ENCODE measurements at places on chromosomes 1 and 21. TPM values are rescaled to one million over a fixed set of nuclear protein-coding genes. Genes with fewer than 3 reads are reported as not detected.

DNA sequence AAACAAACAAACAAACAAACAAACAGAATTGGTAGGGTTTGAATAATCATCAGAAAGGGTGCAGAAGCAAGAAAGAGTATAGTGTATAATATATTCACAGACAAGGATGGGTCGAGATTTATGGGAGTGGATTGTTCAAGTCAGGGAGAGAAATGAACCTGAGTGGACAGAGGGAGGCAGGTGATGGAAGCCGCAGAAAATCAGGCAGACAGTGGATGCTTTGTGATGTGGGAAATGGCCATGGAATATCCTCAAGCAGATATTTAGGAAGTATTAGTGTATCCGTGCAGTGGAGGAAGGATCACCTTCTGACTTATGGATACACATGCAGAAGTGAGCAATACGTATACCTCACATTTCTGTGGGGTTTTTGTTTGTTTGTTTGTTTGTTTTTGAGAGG lies 14.0 kb upstream of the SLC45A1 start:
- no peak overlapping the region for H3K27ac ChIP-seq
- no peak for DNase-seq
- peaks cover 13% of the 10 kb centered on the region for H3K27me3 ChIP-seq
- no peaks in the 10 kb centered on the region for H3K36me3 ChIP-seq
- no peaks in the 10 kb centered on the region for H3K4me1 ChIP-seq
- H3K4me3 ChIP-seq, result no peak overlapping the region

DNA sequence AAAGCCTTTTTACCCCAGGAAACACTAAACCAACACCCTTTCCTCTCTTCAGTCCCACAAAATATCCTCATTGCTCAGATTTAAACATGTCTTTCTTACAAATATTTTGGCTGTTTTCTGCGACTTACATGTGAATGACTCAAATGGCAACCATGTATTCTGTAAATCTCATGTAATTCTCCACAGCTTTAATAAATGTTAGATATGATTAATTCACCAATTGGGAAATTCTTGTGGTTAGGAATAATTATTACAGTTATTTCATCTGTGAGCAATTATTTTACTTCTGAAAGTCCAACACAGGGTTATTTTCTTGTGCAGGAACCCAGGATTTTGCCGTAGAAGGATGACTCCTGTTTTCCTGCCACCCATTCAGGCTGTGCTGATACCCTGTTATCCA lies 431.5 kb downstream of the LMO4 start:
- H3K4me1 ChIP-seq, result peaks cover 6% of the 10 kb centered on the region
- H3K36me3 ChIP-seq, result no peaks in the 10 kb centered on the region
- no peak overlapping the region for H3K27ac ChIP-seq
- no peak for DNase-seq
- H3K27me3 ChIP-seq, result no peaks in the 10 kb centered on the region

GRCh38 chr1:116412898-116413297 lies 39.9 kb downstream of the ATP1A1 start:
- no peak for DNase-seq
- H3K36me3 ChIP-seq, result no peaks in the 10 kb centered on the region
- no peak overlapping the region for H3K27ac ChIP-seq
- H3K4me1 ChIP-seq, result peaks cover 18% of the 10 kb centered on the region
- no peaks in the 10 kb centered on the region for H3K27me3 ChIP-seq
- H3K4me3 ChIP-seq, result no peak overlapping the region

DNA sequence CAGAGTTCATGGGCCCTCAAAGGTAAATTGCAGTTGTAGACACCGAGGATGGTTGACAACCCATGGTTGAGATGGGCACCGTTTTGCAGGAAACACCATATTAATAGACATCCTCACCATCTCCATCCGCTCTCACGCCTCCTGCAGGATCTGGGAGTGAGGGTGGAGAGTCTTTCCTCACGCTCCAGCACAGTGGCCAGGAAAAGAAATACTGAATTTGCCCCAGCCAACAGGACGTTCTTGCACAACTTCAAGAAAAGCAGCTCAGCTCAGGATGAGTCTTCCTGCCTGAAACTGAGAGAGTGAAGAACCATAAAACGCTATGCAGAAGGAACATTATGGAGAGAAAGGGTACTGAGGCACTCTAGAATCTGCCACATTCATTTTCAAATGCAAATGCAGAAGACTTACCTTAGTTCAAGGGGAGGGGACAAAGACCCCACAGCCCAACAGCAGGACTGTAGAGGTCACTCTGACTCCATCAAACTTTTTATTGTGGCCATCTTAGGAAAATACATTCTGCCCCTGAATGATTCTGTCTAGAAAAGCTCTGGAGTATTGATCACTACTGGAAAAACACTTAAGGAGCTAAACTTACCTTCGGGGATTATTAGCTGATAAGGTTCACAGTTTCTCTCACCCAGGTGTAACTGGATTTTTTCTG lies 9.3 kb downstream of the SLAMF8 start:
- H3K27ac ChIP-seq, result no peak overlapping the region
- H3K4me3 ChIP-seq, result no peak overlapping the region
- peaks cover 48% of the 10 kb centered on the region for H3K36me3 ChIP-seq
- no peaks in the 10 kb centered on the region for H3K27me3 ChIP-seq

DNA sequence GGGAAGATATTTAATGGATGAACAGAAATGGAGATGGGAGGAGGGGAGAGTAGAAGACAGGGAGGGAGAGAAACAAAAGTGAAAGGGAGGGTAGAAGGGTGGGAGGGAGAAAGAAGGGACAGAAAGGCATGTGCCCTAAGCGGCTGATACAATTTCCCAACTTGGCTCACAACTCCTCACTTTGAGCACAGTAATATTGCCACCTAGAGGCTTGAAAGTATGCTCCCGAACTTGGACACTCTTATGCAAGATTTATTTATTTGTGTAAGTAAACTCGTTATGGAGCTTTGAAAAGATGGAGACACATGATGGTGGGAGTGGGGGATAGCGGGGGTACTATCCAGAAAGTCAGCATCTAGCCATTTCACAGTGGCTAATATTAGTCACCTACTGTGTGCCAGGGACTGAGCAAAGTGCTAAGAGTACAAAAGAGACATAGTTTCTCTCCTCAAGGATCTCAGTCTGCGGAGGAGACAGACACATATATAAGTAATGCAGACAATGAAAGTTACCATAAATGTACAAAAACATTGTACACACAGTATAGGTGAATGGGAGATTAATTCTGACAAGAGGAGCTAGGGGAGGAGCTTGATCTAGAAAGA lies 189.7 kb downstream of the SEC16B start:
- no peak for DNase-seq
- H3K27ac ChIP-seq, result no peak overlapping the region
- H3K4me3 ChIP-seq, result no peak overlapping the region
- no peaks in the 10 kb centered on the region for H3K27me3 ChIP-seq
- no peaks in the 10 kb centered on the region for H3K4me1 ChIP-seq

DNA sequence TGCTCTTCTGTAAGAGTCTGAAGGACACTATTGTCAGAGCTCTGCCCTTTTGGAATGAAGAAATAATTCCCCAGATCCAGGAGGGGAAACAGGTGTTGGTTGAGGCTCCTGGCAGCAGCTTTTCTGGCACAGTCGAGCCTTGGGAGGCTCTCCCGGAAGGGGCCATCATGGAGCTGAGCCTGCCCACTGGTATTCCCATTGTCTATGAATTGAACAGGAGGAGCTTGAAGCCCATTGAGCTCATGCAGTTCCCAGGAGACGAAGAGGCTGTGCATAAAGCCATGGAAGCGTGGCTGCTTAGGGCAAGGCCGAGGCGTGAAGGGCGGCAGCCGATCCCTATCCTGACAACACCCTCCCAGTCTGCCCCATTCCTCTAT lies 26.6 kb downstream of the UBE4B start:
- no peak for DNase-seq
- H3K36me3 ChIP-seq, result peaks cover 34% of the 10 kb centered on the region
- no peaks in the 10 kb centered on the region for H3K27me3 ChIP-seq

DNA sequence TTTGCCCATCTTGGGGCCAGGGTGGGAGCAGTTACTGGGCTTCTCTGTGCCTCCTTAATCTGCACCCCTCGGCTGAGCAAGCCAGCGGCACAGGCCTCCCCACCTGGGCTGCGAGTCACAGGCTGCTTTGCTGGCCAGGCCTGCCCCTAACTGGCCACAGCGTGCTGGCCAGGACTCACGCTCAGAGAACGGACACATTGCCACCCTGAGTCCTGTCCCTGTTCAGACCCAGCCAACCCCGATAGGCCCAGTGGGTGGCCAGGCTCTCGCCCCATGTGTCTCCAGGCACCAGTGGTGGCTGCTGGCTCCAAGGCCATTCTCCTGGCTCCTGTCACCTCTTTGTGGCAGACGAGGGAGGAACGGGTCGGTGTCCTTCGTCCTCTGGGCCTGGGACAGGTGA lies 61.3 kb downstream of the MORN1 start:
- no peaks in the 10 kb centered on the region for H3K27me3 ChIP-seq
- DNase-seq, result no peak
- no peak overlapping the region for H3K4me3 ChIP-seq
- no peaks in the 10 kb centered on the region for H3K36me3 ChIP-seq
- H3K4me1 ChIP-seq, result no peaks in the 10 kb centered on the region

DNA sequence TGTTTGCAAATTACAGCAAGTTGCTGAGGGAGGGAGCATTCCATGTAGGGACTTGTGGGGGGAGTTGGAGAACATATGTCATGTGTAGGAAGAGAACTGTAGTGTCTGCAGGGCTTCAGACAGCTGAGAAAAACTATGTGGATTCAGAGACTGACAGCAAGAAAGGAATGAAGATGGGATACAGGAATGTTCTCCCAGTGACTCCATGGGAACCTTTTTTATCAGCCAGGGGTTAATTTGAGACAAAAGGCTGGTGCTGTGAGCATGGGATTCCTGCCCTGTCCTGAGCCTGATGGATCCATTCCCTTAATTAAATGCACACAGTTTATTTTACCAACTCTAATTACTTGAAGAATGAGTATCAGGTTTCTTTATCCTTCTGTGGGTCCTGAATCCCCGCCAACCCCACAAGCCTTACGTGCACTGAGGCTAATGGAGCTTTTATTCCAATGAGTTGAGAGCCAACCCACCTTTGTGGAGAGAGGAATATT lies 26.5 kb upstream of the PLXNA2 start:
- H3K4me1 ChIP-seq, result no peaks in the 10 kb centered on the region
- no peak overlapping the region for H3K27ac ChIP-seq
- no peaks in the 10 kb centered on the region for H3K36me3 ChIP-seq
- H3K27me3 ChIP-seq, result no peaks in the 10 kb centered on the region

DNA sequence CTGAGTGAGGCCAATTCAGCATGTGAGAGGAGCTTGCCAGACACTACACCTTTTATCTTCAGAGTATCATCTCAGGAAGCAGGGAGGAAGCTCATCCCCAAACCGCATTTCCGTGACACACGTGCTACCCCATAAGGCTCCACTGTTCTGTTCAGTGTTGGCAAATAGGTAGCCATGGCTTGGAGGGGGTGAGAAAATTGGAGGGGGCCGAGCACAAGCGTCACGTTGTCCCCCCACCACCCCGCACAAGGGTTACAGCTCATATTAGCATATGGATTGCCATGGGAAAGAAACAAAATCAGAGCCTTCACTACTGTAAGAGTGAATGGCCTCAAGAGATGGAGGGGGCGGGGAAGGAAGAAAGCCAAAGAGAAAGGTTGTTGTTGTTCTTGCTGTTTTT lies 46.7 kb downstream of the OLIG1 start:
- DNase-seq, result no peak
- H3K27ac ChIP-seq, result no peak overlapping the region
- no peaks in the 10 kb centered on the region for H3K36me3 ChIP-seq
- H3K4me3 ChIP-seq, result no peak overlapping the region

GRCh38 chr1:232378266-232379062 lies 251.5 kb downstream of the SIPA1L2 start:
- H3K4me1 ChIP-seq, result no peaks in the 10 kb centered on the region
- no peak overlapping the region for H3K27ac ChIP-seq
- DNase-seq, result no peak
- no peak overlapping the region for H3K4me3 ChIP-seq
- H3K27me3 ChIP-seq, result no peaks in the 10 kb centered on the region
- no peaks in the 10 kb centered on the region for H3K36me3 ChIP-seq

- H3K36me3 ChIP-seq, result no peaks in the 10 kb centered on the region
- H3K27me3 ChIP-seq, result no peaks in the 10 kb centered on the region
- H3K4me3 ChIP-seq, result no peak overlapping the region
- peaks cover 45% of the 10 kb centered on the region for H3K4me1 ChIP-seq
- no peak for DNase-seq
Measured at GRCh38 chr21:33205476-33205875, 24.3 kb upstream of the IFNAR2 start.

DNA sequence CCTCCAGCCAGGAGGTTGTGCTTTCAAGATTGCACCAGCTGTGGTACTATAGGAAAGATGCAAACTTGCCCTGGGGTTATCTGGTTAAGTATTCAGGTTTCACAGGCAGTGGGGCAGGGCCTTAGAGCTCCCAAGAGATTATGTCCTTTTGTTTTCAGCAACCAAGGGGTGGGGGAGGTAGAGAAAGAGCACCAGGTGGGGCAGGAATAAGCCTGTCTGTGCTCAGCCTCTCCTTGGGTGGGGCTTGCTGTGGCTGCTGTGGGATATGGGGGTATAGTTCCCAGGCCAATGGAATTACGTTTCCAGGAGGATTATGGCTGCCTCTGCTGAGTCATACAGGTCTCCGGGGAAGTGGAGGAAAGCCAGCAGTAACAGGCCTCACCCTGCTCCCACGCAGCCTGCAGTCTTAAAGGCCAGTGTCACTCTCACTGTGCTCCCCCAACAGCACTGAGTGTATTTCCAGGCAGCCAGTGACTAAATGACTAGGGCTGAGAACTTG lies 508.6 kb downstream of the RWDD3 start:
- no peak overlapping the region for H3K27ac ChIP-seq
- no peaks in the 10 kb centered on the region for H3K4me1 ChIP-seq
- no peak for DNase-seq
- no peaks in the 10 kb centered on the region for H3K27me3 ChIP-seq
- no peak overlapping the region for H3K4me3 ChIP-seq

DNA sequence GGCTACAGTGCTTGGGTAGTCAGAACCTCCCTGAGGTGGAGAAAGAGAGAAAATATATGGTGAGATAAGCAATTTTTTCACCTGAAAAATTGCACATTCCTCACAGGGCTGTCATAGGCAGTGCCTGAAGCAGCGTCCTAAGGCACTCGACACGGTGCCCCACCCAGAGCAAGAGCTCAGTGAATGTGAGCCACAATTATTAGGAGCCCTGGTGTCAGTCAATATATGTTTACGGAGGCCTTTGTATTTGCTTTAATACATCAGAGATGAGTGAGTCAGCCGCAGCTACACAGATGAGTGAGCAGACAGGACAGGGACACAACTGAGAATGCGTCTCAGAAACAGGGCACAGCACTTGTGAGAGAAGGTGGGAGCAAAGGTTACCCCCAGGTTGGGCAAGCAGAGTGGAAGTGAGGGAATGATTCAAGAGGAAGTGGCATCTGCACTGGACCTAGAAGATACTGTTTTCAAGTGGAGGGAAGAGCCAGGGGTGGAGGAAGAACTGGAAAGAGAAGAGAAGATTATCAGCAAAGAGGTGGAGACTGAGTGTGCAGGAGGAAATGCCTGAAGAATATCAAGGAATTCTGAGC lies 5.2 kb upstream of the PIGC start:
- H3K27ac ChIP-seq, result no peak overlapping the region
- no peak overlapping the region for H3K4me3 ChIP-seq
- no peaks in the 10 kb centered on the region for H3K36me3 ChIP-seq

The ZNF697 gene
- polyA plus RNA-seq, result 0.59 TPM

The NTNG1 gene
- 0.22 TPM for polyA plus RNA-seq

The WDR64 gene
- polyA plus RNA-seq, result 0.03 TPM

The FBXO28 gene
- 9.0 TPM for polyA plus RNA-seq

The LAMC2 gene
- polyA plus RNA-seq, result 0.77 TPM

The CNTN2 gene
- 0.05 TPM for polyA plus RNA-seq
